ENCODE measurements at places on chromosomes 6 and 20.

- peak; percentile 89 for DNase-seq
These were observed 75.2 kb downstream of the OR2B2 start for GRCh38 chr6:27836783-27837624.

DNA sequence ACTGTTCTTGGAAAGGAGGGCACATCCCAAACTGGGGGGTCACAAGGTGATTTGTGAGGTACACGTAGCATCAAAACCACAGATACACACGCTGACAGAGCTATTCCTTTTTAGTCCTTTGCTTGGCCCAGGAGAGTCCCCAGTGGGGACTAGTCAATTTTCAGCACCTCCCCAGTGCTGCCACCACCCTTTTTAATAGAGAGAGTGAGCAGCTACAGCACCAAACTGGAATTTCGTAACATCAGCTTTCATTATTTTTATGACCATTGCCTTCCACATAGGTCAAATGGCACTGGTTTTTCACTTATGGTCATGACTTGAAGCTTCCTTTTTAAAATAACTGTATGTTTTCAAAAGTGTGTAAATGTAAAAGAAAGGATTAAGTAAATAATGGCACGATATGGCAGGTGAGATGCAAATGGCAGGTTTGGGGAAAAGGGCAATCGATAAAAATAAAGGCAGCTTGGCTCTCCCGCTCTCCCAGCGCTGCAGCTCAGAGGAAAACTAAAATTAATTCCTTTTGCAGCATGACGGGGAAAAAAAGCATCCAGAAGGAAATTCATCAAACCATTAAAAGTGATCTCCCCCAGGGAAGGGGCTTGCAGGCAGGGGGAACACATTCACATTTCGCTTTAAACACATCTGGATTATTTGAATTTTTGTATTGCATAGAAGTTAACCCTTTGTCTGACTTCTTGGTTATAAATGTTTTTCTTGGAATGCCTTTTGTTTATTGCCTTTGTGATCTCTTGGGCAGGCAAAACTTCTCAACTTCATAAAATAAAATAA, 95.2 kb downstream of the ANKRD60 start:
- DNase-seq: no peak

DNA sequence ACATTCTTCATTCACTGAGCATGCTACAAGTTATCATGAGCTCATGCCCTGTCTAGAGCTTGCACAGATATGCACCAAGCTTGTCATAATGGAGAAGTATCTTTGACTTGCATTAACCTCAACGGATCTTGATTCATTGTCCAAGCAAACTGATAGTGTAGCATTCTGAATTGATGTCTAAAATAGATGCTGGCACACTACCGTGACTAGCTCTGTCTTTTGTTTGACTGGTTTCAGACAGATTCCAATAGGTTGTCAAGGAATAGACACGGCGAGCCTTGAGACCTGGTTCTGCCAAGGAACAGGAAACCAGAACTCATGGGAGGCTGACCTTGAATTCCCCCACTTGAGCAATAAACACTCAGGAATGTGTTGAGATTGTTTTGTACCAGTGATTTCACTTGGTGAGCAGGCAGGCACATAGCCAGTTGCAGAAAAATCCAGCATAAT, 1153.1 kb upstream of the GJE1 start:
- no peak for DNase-seq

- DNase-seq: no peak
These were observed 9.7 kb downstream of the TIAM2 start for GRCh38 chr6:155004576-155005372.

- no peak for DNase-seq
These were observed 31.4 kb downstream of the IGF2R start for GRCh38 chr6:160000280-160000704.

- no peak for DNase-seq
These were observed 48.4 kb upstream of the NCOA3 start for GRCh38 chr20:47453167-47453782.

DNA sequence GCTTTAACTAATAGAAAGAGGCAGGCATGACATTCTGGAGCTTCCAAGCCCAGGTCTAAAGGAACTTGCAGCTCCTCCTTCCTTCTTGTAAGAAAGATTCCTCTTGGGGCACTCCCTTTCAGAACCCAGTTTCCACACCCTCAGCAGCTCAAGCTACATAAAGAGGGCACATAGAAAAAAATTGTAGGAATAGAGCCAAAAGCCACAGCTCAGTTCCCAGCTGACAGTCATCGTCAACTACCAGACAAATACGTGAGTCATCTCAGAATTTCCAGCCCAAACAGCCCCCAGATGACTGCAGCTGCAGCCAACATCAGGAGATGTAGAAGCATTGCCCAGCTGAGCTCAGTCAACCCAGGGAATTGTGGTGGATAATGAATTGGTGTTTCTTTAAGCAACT, 349.8 kb upstream of the ARID1B start:
- DNase-seq: no peak

DNA sequence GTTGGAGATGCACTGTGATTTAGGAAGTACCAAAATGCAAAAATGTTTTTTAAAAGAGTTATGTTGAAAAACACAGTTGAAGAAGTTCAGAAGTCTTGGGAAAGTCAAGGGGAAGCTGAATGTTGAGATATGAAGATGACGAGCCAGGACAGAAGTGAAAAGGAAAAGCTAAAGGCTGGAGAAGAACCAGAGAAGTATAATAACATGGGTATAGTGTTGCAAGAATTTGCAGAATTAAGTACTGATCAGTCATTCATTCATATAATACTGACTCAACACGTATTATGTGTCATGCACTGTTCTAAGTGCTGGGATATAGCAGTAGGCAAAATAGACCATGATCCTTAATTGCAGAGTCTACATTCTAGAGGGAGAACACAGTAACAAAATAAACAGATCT, 432.8 kb downstream of the CDC5L start:
- DNase-seq: no peak

- DNase-seq: no peak
These were observed 74.0 kb downstream of the SYNE1 start for GRCh38 chr6:152563177-152563576.

DNA sequence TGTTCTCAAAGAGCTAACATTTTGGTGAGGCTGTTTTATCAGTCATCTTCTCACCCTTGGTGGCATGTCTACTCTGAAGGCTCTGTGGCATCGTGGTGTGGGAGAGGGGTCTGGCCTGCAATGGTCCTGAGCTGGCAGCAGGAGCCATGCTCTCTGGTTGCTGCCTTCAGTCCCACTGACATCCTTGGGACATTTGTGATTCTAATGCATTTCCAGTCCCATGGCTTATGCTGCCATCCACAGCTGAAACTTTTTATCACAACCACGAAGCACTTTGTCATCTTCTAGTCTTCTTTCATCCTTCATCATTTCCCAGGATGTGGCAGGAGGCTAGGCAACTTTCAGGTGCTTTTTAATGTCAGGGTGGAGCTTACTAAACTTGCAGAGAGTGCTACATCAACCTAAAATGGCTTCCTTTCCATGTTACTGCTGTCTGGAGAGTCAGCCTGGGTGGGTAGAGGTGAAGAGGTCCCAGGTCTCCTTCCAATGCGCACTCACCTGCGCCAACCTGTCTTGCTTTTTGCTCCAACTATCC, 77.1 kb downstream of the GPR63 start:
- no peak for DNase-seq

DNA sequence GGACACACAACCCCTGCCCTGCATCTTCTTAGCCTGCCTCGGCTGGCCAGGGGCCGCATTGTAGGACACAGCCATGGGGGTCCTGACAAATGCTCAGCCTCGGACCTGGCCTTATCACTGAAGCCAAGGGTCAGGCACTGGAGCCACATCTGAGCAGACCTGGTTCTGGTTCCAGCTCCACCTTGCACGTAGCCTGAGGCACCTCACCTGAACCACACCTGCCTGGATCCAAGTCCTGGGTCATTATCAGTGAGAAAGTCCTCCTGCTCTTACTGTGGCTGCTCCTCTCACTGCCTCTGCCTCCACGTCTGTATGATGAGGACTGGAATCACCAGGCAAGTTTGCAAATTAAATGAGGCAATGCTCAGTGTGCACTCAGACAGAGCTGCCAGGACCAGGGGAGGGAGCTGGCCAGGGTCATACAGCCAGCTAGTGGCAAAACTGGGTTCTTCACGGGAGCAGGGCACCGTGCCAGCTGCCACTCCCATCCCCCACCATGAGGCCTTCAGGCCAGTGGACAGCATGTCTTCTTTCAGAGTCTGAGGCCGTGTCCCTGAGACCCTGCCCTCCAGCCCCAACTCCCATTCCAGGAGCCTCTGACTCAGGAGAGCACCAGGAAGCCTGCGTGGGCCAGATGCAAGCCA, 40.2 kb downstream of the MRPL14 start:
- no peak for DNase-seq

DNA sequence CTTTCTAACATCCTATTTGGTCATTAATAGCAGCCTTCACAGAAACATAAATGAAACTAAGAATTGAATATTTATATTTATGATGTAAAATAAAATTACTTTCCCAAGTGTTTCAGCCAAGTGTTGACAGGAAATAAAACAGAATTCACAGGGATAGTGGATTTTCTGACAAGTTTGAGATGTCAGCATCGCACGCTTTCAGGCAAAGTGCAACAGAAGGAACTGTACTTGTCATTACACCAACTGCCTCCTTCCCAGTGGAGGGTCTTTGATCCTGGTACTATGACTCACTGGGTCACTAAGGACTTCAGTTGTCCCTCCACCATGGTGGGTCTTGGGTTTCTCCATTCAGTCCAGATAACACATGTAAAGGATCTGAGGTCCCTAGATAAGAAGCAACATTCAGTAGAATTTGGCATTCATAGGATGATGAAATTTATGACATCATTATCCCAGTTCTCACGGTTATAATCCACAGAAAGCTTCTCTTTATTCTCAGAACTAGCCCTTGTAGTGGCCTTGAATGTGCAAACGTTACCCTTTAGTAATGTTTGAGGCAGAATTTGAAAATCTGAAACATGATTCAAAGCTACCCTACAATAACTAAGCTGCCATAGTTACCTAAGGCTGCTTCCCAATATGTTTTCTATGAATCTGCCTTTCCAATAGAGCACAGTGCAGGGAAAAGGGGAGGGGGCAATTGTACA, 3.8 kb upstream of the TNFAIP3 start:
- no peak for DNase-seq

GRCh38 chr6:4543596-4543995, 232.6 kb upstream of the CDYL start:
- DNase-seq: no peak

GRCh38 chr20:56424931-56425330, 12.9 kb downstream of the CASS4 start:
- no peak for DNase-seq

- DNase-seq: no peak
These were observed 421.2 kb upstream of the HTR1E start for GRCh38 chr6:86516087-86516486.

DNA sequence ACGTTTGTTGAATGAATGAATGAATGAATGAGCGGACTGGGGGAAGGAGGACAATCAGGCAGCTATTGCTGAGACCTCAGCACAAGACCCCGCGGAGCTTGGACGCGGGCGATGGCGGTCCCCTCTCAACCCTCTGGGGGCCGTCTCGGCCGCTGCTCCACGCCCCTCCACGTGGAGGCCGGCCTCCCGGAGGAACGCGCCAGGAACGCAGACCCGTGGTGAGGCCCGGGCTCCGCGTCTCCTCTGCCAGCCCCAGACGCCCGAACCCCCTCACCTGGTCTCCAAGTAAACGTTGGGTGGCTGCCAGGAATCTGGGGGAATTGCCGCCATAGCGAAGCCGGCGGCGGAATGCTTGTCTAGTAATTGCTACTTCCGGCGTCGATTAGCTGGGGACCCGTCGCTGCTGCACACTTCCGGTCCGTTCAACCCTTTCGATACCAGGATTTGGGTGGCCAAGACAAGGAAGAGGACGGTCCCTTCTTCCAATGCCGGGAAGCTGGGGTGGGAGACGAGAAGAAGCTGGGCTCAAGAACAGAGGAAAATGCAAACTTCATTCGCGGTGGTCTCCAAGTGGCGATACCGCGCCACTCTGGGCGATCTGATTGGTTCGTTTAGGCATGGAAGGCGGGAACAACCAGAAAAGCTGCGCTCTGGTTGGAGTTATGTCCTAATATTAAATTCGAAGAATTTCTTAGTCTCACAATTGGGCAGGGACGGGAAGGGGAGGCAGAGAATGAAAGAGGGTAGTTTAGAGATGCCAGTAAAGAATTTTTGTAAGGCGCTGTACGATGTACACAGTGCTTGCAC, at the start of gene PPIL1:
PPIL1 (minus strand) TSS at position 361 of the 807 bp plus-strand sequence; CDS start at position 330, 31 bp downstream.
- peak; percentile 73 for DNase-seq

- DNase-seq: no peak
These were observed 7.6 kb downstream of the TFAP2C start for GRCh38 chr20:56636716-56637115.

DNA sequence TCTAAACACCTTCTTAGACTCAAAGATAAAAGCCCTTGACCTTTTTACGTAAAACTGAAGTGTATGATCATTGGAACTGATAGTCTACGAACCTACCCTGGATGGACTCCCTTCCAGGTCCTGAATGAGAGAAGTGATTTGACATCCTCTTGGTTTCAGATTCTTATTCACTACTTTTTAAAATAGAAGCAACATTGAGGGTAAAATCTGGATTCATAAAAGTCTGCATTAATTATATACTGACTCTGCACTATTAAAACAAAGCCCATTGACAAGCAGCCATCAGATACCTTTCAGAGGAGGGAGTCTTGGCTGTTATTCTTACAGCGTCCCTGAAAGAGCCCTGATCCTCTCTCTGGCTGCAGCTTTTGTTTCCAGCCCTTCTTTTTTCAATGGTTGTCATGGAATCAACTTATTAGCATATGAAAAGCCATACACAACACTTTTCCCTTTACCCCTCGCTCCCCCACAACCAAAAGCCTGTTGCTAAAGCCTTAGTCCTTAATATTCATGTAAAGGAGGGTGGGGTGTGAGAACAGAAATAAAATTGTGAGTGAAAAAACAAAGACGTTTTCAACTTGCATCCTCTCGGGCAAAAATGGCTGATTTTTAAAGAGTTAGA, 270.0 kb upstream of the MARCKS start:
- no peak for DNase-seq

GRCh38 chr6:78324213-78324612, 543.1 kb upstream of the IRAK1BP1 start:
- DNase-seq: no peak

- no peak for DNase-seq
These were observed 31.7 kb downstream of the UTRN start for GRCh38 chr6:144316862-144317195.
